ENCODE measurements at places on chromosomes 16 and 17.

DNA sequence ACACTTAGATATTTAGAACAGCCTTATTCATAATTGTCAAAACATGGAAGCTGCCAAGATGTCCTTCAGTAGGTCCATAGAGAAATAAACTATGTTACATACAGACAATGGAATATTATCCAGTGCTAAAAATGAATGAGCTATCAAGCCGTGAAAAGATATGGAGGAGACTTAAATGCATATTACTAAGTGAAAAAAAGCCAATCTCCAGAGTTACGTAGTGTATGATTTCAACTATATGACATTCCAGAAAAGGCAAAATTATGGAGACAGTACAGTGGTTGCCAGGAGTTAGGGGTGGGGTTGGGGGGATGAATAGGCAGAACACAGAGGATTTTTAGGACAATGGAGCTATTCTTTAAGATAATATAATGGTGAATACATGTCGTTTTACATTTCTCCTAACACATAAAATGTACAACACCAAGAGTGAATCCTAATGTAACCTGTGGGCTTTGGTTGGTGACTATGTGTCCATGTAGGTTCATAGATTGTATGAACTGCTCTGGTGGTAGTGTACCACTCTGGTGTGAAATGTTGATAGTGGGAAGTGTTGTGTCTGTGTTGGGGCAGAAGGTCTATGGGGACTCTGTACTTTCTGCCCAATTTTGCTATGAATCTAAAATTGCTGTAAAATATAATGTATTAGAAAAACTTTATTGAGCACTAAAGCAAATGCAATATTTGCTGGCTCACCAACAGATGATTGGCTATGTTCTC, 122.6 kb downstream of the USP22 start:
- peak; percentile 45 for DNase-seq

DNA sequence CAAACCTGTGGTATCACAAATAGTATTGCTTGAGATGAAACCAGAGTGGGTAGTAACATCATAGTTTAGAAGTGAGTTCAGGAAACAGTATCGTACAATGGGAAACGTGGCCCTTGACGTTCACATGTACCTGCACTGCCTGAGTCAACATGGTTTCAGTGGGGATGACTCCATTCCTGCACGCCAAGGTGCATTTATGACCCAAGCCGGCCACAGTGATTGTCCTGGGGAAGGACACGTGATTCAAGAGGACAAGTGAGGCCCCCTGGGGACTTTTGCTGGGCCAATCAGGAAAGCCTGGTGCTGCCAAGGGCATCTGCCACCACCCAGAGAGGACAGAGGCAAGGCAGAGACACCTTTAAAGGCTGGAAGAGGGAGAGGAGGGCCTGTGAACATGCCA, 119.2 kb downstream of the AXIN2 start:
- no peak for DNase-seq

GRCh38 chr16:54750249-54750648, 180.4 kb upstream of the IRX5 start:
- no peak for DNase-seq

GRCh38 chr17:63529711-63530556, 6.8 kb downstream of the KCNH6 start:
- no peak for DNase-seq

GRCh38 chr16:88516601-88517061, 53.6 kb upstream of the ZC3H18 start:
- no peak for DNase-seq

- no peak for DNase-seq
Observed at GRCh38 chr17:7283471-7284216, 2.1 kb downstream of the SLC2A4 start.

DNA sequence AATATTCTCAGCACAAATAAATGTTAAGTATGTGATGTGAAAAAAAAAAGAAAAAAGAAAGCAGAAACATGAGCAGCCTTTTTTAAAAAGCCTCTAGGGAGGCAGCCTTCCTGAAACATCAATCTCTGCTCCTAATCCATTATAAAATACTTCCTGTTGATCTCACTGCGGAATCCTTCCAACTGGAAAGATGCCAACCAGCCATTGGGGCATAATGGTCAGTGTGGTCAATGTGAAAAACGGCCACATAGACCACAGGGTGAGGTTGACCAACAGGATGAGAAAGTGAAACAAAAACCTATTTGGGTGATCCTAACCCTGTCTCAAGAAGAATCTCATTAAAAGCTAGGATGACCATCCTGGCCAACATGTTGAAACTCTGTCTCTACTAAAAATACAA, 26.1 kb upstream of the ABCA8 start:
- no peak for DNase-seq

DNA sequence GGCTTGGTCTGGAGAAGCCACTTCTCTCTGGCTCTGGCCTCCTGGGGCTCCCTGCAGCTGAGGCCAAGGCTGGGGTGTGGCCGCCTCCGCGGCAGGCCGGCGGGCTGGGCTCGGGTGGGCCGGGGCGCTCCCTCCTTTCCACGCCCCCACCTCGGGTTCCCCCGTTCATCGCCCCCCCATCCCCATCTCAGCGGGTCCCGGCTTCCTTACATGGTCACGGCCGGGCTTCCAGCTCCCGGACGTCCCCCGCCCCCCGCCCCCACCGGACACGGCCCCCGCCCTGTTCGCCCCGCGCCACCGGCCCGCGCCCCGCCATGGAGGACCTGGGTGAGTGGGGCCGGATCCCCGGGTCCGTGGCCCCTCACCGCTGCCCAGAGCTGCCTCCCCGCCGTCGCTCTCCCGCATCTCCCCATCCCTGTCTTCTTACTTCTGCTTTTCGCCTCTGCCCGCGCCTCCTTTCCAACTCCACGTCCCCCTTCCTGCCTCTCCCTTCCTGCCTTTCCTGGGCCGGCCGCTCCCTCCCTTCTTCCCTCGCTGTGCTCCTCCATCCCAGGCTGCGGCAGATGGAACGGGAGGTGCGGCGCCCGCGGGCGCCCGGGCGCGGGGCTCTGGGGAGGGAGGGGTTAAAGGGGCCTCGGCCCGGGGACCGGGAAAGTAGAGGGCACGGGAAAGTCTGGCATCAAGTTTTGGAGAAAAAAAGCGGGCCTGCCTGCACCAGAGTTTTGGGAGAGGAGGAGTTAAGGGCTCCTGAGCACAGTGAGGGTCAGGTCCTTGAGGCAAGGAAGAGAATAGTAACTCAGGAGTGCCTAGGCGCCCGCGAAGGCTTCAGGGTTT, at the start of gene TGFB1I1:
Gene TGFB1I1 (plus strand): TSS at position 278 of the 834 bp plus-strand sequence. CDS start 37 bp downstream, at position 315.
- DNase-seq: no peak

- no peak for DNase-seq
Observed at GRCh38 chr16:13911306-13911705, 8.6 kb upstream of the ERCC4 start.

GRCh38 chr17:43616029-43616351, 45.7 kb downstream of the MEOX1 start:
- DNase-seq: no peak

DNA sequence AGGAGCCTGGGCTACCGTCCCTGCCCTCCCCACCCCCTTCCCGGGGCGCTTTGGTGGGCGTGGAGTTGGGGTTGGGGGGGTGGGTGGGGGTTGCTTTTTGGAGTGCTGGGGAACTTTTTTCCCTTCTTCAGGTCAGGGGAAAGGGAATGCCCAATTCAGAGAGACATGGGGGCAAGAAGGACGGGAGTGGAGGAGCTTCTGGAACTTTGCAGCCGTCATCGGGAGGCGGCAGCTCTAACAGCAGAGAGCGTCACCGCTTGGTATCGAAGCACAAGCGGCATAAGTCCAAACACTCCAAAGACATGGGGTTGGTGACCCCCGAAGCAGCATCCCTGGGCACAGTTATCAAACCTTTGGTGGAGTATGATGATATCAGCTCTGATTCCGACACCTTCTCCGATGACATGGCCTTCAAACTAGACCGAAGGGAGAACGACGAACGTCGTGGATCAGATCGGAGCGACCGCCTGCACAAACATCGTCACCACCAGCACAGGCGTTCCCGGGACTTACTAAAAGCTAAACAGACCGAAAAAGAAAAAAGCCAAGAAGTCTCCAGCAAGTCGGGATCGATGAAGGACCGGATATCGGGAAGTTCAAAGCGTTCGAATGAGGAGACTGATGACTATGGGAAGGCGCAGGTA, 762 bp downstream of the CDK12 start:
- DNase-seq: peak; percentile 41

DNA sequence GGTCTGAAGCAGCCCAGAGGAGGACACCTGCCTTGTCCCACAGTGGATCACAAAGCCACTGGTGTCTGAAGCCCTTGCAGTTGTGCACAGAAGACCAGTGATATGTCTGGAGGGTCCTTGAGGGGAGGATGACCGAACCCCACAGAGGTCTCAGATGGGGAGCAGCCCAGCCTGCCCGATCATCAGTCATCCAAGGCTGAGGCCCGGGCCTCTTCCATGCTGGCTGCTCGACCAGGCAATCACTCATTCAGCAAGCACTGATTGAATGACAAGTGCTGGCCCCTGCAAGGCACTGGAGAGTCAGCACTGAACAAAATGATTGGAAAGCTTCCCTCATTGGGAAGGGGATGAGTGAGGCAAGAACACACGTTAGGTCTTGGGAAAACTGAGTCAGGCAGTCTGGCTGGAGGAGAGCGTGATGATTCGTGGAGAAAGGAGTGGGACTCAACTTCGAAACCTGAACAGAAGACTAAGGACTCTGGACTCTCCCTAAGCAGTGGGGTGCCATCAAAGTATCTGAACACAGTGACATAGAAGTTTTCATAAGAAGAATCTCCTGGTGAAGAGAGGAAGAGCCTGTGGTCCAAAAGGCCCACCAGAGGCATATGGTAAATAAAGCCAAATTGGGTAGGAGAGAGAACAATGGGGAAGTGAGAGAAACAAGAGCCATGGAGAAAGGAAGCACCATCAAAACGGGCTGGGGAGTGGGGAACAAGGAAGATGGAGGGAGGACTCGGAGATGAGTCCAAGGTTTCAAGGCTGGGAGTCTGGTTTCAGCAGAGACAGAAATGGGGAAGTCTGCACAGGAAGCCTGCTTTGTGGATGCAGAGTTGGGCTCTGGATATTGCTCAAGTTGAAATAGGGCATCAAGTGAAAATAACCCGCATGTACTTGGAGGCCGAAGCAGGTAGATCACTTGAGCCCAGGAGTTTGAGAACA, 10.2 kb downstream of the PIK3R5 start:
- DNase-seq: peak; percentile 55

GRCh38 chr16:53219795-53220454, 165.1 kb downstream of the CHD9 start:
- DNase-seq: no peak

GRCh38 chr17:46877466-46877865, 26.1 kb downstream of the WNT9B start:
- DNase-seq: no peak

DNA sequence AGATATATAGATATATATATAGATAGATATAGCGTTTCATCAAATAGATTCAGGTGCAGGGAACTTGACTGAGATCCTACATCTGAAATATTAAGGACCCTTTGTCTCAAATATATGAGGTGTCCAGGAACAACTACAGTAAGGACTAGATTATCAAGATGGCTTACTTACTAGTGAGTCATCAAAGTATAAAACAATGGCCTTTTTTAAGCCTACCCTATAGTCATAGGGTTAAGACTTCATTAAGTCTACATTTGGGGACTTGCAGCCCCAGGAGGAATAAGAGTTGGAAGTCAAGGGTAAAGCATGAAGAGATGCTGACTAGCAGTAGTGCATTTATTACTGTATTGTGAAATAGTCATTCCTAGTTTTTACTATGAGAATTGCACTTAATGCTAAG, 1023.4 kb downstream of the CDH11 start:
- no peak for DNase-seq

- no peak for DNase-seq
Observed at GRCh38 chr17:39051001-39051585, 83.9 kb upstream of the FBXO47 start.

- DNase-seq: peak; percentile 87
Observed at GRCh38 chr17:34998205-34998604, 17.9 kb downstream of the LIG3 start.

DNA sequence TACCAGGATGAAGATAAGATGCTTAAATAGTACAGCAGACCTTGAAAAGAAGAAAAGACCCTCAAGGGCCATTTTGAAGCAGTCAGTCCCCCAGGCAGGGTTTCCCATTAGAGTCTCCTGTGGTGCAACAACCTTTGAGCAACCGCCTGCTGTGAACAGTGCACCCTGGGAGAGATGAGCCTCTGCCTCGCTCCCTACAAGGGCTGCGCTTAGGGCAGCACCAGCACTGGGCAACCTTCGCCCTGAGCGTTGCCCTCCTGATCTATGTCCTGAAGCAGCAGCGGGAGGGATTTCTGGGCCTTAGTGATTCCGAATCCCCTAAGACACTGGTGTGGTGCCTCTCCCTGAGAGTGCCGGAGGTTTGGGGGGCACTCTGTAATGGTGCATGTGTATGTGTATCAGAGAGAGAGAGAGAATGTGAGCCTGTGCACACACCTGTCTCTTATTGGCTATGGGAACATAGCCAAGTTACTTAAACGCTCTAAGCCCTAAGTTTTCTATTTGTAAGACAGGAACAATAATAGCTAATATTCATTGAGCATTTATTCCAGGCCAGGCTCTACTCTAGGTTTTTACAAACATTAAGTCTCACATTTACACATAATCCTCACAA, 25.2 kb upstream of the ABCC12 start:
- no peak for DNase-seq

DNA sequence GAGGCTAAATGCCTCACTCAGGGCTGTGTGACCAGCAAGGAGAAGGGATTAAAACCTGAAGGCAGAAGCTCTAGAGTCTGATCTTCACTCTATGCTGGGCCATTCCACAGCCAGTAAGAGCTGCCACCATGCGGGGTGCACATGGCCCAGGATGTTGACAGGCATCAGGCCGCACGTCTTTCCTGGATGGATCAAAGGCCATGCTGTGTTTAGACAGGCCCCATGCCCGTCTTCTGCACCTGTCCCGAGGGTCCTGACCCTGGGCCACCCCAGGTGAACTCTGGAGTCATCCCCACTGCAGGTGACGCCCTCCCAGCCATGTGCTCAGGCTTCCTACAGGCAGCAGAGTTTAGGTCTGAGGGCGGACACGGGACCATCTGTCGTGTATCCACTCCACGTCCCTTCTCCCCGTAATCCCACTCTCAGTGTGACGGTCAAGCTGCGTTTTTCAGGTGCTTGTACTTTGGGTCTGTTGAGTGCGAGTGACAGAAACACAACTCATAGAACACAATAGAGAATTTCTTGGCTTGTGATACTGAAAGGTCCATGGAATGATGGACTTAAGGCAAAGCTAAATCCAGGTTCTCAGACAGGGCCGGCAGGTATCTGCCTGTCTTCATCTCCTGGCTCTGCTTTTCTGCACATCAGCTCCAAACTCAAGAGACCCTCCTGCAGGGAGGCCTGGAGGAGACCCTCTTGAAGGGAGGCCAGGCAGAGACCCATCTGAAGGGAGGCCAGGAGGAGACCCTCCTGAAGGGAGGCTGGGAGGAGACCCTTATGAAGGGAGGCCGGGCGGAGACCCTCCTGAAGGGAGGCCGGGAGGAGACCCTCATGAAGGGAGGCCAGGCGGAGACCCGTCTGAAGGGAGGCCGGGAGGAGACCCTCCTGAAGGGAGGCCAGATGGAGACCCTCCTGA, 13.2 kb downstream of the ZNF469 start:
- no peak for DNase-seq

All from globus pallidus (tissue), 1 donor.